ENCODE measurements at places on chromosomes 2 and 18.

GRCh38 chr18:76750917-76751890 is 71.2 kb upstream of the ZNF236 start:
- no peak for DNase-seq

GRCh38 chr2:163553601-163554000 is 182.2 kb downstream of the FIGN start:
- DNase-seq: no peak

- DNase-seq: no peak
Measured at GRCh38 chr2:235332240-235332890, 161.5 kb upstream of the AGAP1 start.

- no peak for DNase-seq
Measured at GRCh38 chr18:44830581-44830980, 149.9 kb downstream of the SETBP1 start.

GRCh38 chr2:36611316-36611990 is 13.5 kb upstream of the FEZ2 start:
- DNase-seq: no peak

- DNase-seq: no peak
Measured at GRCh38 chr2:114068438-114068837, 178.5 kb downstream of the ACTR3 start.

GRCh38 chr2:7771781-7772180 is 854.6 kb downstream of the RNF144A start:
- DNase-seq: no peak

DNA sequence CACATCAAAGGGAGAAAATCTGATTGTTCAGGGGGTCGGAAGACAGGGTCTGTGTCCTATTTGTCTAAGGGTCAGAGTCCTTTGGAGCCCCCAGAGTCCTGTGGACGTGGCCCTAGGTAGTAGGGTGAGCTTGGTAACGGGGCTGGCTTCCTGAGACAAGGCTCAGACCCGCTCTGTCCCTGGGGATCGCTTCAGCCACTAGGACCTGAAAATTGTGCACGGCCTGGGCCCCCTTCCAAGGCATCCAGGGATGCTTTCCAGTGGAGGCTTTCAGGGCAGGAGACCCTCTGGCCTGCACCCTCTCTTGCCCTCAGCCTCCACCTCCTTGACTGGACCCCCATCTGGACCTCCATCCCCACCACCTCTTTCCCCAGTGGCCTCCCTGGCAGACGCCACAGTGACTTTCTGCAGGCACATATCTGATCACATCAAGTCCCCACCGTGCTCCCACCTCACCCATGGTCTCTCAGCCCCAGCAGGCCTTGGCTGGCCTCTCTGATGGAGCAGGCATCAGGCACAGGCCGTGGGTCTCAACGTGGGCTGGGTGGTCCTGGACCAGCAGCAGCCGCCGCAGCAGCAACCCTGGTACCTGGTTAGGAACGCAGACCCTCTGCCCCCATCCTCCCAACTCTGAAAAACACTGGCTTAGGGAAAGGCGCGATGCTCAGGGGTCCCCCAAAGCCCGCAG is 3.8 kb downstream of the PROC start:
- DNase-seq: no peak

- DNase-seq: no peak
Measured at GRCh38 chr2:147125145-147125544, 719.7 kb upstream of the ACVR2A start.

- DNase-seq: no peak
Measured at GRCh38 chr2:22855761-22856184, 529.2 kb upstream of the KLHL29 start.

- no peak for DNase-seq
Measured at GRCh38 chr2:43461453-43462073, 134.3 kb downstream of the THADA start.

DNA sequence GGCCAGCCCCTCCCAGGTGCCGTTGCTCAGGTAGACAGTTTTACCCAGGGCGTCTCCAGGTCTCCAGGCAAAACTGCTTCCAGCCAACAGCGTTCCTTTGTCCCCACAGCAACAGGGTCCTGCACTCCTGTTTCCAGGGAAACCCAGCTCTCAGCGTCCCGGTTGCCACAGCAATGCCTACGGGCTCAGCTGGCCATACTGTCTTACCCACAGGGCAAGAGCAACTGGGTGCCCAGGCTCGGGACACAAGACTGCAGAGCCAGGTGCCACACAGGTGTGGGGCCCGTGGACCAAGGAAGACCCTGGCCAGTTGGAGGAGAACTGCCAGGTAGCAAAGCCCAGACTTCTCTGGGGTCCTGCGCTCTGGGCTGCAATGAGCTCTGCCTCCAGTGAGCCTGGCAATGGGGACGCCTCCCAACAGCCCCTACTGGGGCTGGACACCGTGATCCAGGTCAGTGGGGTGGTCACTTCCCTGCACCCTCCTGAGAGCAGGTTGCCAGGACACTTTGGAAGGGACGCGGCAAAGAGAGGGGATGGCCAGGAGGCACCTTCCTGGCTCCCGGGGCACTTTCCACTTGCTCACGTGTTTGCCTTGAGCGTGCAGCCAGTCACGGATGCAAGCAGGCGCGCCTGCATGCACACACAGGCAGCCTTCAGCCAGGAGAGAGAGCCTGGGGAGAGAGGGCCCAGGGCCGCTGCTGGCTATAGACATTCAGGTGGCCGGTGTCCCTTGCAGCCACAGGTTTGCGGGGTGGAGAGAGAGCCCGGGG is at the start of gene CROCC2:
TSS of gene CROCC2 (plus strand) at position 196 of the 770 bp plus-strand sequence. CDS start at position 374, 178 bp downstream.
- no peak for DNase-seq

DNA sequence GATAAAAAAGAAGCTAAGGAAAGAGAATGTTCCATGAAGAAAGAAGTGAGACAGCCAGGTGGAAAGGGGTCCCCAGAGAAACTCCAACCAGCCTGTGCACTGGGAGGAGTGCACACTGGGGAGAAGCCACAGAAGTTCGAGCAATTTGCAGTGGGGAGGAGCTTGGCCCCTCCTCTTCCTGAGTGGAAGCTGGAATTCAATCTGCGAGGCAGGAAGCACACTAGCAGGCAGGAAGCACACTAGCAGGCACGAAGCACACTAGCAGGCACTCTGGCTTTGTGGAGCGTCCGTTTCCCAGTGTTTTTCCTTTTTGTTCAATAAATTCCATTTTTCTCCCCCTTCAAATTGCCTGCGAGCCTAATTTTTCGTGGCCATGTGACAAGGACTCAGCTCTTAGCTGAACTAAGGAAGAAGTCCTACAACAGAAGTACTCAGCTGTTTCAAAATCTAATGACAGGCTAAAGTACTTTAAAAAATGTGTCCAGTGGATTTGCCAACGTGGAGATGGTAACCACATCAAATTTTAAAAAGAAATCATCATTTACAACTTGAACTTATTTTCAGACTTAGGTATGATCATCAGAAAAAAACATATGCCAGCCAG is 21.4 kb upstream of the SPIRE1 start:
- no peak for DNase-seq

GRCh38 chr2:120044336-120044735 is 31.5 kb downstream of the EPB41L5 start:
- DNase-seq: no peak

DNA sequence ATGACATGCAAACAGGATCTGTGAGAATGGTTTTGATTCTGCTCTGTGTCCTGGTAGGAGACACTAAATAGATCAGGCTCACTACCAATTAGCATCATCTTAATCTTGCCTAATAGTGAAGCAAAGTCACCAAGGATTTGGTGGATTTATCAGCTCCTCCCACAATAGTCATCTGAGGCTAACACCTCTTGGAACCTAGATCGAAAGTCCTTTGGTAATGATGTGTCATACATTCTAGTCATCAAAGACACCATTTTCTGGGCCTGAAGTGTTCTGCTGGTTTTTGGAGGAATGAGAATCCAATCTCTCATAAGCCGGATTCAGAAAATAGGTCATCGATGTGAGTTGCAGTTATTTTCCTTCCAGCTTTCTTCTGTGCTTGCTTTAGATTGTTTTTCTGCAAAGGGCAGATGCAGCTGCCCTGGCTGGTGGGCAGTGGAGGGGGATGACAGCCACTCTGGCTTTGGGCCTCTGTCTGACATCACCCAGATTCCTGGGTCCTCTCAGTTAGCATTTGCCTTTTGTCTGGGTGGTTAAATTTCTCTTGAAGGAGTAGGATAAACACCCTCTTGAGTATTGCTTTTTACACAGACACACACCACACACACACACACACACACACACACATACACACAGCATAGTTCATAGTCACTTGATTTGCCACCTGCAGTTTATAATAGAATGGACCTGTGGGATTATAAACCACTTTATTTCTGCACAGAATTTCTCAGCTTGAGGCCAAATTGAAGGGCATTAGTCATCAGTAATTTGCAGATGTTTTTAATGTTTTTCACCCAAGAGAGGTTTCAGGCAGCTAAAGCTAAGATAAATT is at the start of gene MYO3B:
TSS of gene MYO3B (plus strand) at position 198 of the 832 bp plus-strand sequence. CDS start at position 339, 141 bp downstream.
- DNase-seq: peak; percentile 2

GRCh38 chr2:192155511-192156118 is 39.1 kb downstream of the TMEFF2 start:
- DNase-seq: no peak
